ENCODE measurements at places on chromosomes 13 and 19.
A peak's percentile ranks its signal among the peaks of the same experiment; 100 is the strongest.

GRCh38 chr19:54570316-54570715 lies 3.3 kb upstream of the LILRA2 start:
- DNase-seq: no peak

- DNase-seq: no peak
Observed at GRCh38 chr19:55442372-55442961, 633 bp downstream of the SHISA7 start.

DNA sequence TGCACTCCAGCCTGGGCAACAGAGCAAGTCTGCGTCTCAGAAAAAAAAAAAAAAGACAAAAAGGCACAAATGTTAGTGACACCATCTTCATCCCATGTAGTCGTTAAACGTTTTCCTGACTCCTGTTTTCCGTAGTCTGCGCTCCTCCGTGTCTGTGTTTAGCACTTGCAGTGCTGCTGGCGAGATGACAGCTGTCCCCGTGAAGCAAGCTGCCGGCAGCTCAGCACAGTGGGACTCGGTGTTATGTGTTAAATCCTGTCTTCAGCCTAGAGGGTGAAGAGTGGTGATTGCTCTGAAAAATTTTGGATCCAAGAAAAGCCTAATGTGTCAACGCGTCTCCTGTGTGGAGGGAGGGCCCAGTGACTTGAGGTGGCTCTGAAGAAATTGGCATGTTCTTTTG lies 18.4 kb downstream of the UBXN6 start:
- DNase-seq: no peak

DNA sequence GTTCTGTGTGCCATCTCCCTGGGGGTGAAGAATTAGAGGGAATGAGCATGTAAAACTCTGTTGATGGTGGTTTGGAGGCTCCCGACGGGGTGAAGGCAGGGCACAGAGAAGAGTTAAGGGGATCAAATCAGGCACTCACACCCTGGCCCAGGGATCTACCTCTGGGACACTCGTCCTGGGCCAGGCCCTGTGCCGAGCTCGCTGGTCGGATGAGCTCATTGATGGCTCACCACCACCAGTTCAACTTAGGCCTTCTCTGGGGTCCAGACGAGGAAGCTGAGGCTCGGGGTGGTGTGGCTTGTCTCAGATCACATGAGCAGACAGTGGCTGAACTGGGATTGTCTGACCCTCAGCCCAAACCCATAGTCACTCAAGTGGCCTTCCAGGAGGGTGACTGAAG lies 1.6 kb downstream of the NACC1 start:
- DNase-seq: no peak

- DNase-seq: no peak
Observed at GRCh38 chr13:96684469-96684868, 309.8 kb downstream of the OXGR1 start.

DNA sequence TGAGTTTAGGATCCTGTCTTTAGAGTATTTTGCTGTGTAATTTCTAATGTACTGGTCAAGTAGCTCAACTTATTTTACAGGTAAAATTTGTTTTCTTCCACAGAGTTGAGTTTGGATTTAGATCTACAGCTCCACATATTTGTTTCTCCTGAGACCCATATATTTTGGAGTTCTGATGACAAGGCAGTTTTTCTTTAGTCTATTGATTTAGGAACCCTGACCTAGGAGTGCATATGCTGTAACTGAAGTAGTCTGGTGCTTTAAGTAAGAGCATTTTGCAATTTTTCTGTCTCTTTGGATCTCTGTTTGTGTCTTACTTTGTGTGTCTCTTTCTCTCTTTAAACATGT lies 19.5 kb upstream of the SPRY2 start:
- no peak for DNase-seq

DNA sequence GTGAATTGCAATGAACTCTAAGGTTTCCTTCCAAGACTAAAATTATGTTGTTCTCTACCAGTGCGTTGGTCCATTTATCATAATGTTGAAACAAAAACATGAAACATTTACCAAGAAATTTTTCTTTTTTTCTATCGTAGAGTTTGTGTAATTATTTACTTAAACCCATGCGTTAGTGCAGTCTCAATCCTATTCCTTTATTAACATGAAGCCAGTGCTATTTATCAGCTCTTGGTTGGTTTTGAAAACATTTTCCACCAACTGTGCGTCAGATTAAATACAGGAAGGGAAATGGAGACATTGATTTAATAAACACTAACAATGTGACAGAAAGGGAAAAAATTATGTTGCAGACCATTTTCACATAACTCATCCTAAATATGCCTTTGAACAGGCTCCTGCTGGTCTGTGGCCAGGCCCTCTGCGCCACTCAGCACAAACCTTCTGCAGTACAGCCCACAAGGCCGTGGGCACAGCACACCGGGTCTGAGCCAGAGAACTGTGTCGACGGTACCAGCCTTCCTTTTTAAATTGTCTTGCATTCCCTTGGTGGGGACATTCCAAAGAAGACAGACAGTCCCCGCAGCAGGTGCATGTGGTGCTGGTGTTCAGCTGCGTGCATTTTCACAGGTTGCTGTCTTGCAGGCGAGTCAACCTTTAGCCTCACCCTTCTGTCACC lies 135.8 kb downstream of the SHISA2 start:
- no peak for DNase-seq

GRCh38 chr19:45809643-45810159 lies 5.4 kb downstream of the RSPH6A start:
- DNase-seq: no peak

- DNase-seq: no peak
Observed at GRCh38 chr13:82458169-82458568, 1424.1 kb downstream of the SLITRK1 start.

DNA sequence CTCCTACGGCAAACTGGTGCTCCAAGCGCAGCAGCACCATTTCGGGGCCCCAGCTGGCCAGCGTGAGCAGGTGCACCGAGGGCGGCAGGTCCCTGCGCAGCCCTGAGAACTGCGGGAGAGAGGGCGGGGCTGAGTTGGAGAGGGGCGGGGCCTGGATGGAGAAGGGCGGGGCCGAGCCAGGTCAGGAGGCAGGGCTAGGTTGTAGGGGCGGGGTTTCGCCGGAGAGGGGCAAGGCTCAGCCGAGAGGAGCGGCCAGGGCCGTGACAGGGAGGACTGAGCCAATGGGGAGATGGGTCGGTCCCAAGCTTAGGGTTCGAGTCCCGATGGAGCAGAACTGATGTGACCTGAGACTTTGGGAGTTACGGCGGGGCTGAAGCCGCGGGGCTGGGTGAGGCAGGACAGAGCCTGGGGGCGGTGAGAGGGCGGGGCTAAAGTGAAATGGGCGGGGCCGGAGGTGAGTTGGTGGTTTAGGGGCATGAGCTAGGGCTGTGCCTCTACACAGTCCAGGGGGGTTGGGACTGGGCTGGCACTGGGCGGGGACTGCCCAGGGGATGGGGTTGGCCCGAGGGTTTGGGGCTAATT lies 19.0 kb downstream of the MAN2B1 start:
- DNase-seq: no peak

- DNase-seq: no peak
Observed at GRCh38 chr13:110244071-110244830, 62.7 kb downstream of the COL4A1 start.

- no peak for DNase-seq
Observed at GRCh38 chr13:98586400-98587345, 9.8 kb upstream of the STK24 start.

- DNase-seq: no peak
Observed at GRCh38 chr13:37023871-37024270, 23.3 kb downstream of the EXOSC8 start.

GRCh38 chr19:35734889-35735288 lies 7.4 kb downstream of the IGFLR1 start:
- DNase-seq: no peak

DNA sequence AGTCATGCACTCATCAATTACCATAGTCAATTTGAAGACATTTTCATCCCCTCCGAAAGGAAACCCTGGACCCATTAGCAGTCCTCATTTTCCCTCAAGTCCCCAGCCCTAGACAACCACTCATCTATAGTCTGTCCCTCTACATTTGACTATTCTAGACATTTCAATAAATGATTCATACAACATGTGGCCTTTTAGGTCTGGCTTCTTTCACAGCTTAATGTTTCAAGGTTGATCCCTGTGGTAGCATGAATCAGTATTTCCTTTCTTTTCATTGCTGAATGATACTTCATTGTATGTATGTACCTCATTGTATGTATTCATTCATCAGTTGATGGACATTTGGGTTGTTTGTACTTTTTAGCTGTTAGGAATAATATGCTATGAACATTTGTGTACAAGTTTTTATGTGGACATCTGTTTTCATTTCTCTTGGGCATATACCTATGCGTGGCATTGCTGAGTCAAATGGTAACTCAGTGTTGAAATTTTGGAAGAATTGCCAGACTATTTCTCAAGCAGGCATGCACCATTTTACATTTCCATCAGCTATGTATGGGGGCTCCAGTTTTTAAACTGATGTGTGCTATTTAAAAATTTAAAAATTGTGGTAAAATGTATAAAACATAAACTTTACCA lies 18.4 kb downstream of the SPATA13 start:
- DNase-seq: no peak

DNA sequence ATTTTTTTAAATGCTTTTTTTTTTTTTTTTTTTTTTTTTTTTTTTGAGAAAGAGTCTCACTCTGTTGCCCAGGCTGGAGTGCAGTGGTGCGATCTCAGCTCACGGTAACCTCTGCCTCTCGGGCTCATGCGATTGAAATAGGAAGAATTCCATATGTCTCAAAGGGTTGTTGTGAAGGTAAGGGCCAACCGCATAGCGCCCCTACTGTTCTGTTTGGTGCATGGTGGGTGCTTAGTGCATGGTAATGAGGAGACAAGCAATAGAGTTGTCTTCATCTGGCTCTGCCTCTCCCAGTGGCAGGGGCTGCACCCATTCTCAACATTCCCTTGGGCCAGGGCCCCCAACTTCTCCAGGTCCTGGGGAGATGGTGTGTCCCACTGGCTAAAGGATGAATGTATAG lies 68.7 kb downstream of the RASL11A start:
- DNase-seq: peak; percentile 45

DNA sequence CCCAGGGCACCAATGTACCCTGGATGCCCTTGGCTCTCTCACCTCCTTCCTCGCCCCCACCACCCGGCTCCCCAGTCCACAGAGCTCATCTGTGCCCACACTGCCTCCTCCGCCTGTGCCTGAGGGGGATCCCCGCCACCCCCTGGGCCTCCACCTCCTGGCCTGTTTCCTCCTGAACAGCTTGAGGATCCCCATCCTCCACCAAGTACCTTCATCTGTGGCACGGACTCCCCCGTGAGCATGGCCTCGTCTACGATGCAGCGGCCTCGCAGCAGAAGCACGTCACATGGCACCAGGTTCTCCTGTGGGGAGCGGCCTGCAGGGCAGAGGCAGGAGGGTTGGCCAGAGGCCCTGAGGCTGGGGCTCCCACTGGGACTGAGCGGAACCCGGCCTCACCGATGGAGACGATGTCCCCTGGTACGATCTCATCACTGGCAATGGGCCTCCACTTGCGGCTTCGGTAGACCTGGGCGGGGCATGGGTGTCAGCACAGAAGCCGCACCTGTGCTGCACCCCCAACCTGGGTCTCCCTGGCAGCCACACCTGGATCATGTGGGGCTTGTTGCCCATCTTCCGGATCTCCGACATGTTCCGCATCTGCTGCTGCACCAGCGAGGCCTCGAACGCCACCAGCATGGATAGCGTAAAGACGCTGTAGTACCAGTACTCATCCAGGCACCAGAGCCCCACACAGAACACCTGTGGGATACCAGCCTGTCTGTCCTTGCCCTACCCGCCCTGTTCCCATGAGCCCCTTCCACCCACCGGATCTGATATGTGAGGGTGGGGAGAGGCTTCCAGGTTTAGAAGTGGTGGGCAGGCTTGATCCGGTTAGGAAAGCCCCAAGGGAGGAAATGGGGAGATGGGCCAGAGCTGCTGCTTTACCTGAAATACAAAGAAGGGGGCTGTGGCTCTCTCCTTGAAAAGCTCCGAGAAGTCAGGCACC lies 6.8 kb downstream of the ATP13A1 start:
- DNase-seq: no peak

DNA sequence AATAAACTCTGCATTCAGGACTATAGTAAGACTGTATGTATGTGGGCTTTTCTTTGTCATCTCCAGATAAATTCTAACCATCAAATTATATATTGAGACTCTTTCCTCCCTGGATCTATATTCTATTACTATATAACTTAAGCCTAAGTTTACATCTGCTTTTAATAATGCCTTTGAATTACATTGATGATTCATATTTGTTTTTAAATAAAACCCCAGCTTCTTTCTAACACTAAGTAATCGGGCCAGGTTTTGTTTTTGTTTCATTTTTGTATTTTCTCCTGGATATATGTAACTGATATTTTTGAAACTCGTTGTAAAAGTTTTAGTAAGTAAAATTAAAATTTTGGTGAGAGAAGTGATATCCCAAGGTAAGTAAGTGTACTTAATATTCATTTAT lies 1599.1 kb downstream of the PCDH9 start:
- DNase-seq: no peak

GRCh38 chr13:21583478-21583877 lies 20.5 kb downstream of the MICU2 start:
- no peak for DNase-seq

DNA sequence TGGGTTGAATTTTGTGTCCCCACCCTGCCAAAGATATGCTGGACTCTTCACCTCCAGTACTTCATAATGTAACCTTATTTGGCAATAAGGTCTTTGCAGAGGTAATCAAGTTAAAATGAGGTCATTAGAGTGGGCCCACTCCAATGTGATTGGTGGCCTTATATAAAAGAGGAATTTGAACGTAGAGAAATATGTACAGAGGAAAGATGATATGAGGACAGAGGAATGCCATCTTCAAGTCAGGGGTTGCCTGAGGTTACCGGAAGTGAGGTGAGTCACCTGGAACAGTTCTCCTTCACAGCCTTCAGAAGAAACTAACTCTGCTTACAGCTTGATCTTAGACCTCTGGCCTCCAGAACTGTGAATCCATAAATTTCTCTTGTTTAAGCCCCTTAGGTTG lies 69.9 kb downstream of the GPC5 start:
- DNase-seq: no peak

DNA sequence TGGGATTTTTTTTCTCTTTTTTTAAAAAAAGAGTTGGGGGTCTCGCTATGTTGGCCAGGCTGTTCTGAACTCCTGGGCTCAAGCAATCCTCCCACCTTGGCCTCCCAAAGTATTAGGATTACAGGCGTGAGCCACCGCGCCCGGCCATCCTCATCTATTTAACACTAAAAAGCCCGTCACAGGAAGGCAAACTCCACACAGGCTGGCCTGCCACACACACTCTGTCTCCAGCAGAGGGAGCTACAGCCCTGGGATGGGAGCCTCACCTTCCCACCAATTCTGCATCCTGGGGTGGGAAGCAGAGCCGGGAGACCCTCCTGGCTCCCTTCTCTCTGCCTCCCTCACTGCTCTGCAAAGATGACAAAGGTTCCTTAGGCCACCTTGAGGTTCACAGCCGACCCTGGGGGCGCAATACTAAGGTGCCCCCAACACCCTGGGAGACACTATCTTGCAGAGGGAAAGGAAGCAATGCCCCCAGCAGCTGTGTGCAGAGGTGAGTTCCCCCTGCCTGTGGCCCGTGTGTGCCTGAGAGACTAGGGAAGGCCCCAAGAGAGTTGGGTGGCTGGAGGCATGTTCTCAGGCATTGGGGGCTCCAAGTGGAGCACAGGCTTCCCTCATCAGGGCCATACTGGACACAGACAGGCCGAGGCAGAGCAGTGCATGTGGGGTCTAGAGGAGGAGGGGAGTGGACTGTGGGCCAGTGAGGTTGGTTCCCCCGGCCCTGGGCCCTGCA lies 27.4 kb upstream of the TIMM44 start:
- no peak for DNase-seq

Measured in activated CD8-positive, alpha-beta memory T cell treated with anti-CD3 and anti-CD28 coated beads, Interleukin-2, amount 50 U/mL, for 4 hours (primary cell).